ENCODE measurements at places on chromosomes 1 and 21. TPM values are rescaled to one million over a fixed set of nuclear protein-coding genes. Genes with fewer than 3 reads are reported as not detected.

DNA sequence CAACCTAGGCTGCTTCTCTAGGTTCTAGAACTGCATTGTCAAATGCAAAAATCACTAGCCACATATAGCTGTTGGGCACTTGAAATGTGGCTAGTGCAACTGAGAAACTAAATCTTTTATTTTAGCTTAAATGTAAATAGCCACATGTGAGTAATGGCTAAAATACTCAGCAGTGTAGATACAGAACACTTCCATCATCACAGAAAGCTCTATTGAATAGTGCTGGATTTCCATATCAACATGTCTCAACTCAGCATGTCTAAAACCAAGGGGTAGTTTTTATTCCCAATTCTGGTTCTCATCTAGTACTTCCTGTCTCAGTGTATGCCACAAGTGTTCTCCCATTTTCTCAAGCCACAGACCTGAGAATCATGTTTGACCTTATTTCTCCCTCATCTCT is 7.5 kb upstream of the TP53BP2 start:
- no peak for DNase-seq

- DNase-seq, result no peak
These were observed 36.2 kb upstream of the C1QA start for GRCh38 chr1:22600071-22600816.

- DNase-seq, result no peak
These were observed 116.1 kb upstream of the DPT start for GRCh38 chr1:168845140-168845539.

GRCh38 chr1:87141556-87141955 is 187.1 kb upstream of the LMO4 start:
- DNase-seq, result no peak

GRCh38 chr1:111082421-111083203 is 57.3 kb downstream of the DRAM2 start:
- DNase-seq, result no peak

Gene MAP3K7CL
- polyA plus RNA-seq, result 2.6 TPM

Gene PDZK1
- 0.44 TPM for polyA plus RNA-seq

Gene PFDN2
- 273 TPM for polyA plus RNA-seq

Gene NFASC
- 1.9 TPM for polyA plus RNA-seq

All from heart right ventricle (tissue), 16 donors.